ENCODE measurements at places on chromosomes 6 and 20.

- DNase-seq, result no peak
These were observed 656 bp downstream of the TDRD6 start for GRCh38 chr6:46688117-46688965.

GRCh38 chr20:7301807-7302206 is 534.3 kb downstream of the BMP2 start:
- DNase-seq, result no peak

- no peak for DNase-seq
These were observed 544.6 kb upstream of the BTBD3 start for GRCh38 chr20:11372876-11373790.

DNA sequence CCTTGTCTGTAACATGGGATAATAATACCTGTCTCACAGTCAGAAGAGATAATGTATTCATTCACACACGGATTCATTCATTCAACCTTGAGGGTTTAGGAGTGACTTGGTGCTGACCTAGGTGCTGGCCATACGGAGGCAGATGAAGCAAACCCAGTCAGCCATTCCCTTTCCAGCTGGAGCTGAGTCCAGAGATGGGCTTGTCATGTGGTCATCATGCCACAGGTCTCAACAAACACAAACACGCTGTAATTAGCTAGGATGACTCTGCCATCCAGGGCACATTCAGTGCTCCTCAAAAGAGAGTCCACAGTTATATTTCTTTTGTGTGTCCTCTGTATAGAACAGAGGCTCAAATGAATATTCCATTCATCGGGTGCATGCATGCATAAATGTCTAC is 19.5 kb upstream of the PRELID3B start:
- DNase-seq, result no peak

GRCh38 chr20:21528870-21529269 is 15.0 kb upstream of the NKX2-2 start:
- no peak for DNase-seq

DNA sequence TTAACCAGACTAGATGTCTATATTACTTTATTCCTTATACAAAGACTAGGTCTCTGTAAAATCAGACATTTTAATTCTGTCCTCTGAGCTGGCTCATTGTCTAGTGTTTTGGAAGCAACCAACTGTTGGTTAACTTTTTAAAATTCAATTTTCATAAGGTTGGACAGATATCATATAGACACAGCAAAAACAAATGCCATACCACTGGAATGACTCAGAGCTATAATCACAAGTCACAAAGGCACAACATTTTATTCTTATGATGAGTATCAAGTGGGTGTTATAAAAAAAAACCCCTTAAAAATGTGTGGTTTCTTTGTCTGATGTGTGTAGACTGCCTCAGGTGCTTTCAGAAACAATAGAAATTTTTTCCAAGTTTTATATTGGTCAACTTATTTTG is 296.2 kb upstream of the MARCKS start:
- DNase-seq, result no peak

GRCh38 chr6:12420626-12421025 is 130.5 kb downstream of the EDN1 start:
- no peak for DNase-seq

DNA sequence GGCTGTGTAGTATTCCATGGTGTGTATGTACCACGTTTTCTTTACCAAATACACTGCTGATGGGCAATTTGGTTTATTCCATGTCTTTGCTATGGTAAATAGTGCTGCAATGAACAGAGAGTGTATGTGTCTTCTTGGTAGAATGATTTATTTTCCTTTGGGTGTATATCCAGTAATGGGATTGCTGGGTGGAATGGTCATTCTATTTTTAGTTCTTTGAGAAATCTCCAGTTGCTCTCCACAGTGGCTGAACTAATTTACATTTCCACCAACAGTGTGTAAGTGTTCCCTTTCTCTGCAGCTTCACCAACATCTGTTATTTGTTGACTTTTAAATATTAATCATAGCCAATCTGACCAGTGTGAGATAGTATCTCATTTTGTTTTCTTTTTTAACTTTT is 13.9 kb downstream of the CST9L start:
- no peak for DNase-seq

Measured in SK-N-DZ (cell line).